Testis (tissue), 5 donors: ENCODE measurements at places on chromosomes 6 and 20. TPM values are rescaled to one million over a fixed set of nuclear protein-coding genes. Genes with fewer than 3 reads are reported as not detected.

Gene GJA10
- 0.19 TPM for total RNA-seq

DNA sequence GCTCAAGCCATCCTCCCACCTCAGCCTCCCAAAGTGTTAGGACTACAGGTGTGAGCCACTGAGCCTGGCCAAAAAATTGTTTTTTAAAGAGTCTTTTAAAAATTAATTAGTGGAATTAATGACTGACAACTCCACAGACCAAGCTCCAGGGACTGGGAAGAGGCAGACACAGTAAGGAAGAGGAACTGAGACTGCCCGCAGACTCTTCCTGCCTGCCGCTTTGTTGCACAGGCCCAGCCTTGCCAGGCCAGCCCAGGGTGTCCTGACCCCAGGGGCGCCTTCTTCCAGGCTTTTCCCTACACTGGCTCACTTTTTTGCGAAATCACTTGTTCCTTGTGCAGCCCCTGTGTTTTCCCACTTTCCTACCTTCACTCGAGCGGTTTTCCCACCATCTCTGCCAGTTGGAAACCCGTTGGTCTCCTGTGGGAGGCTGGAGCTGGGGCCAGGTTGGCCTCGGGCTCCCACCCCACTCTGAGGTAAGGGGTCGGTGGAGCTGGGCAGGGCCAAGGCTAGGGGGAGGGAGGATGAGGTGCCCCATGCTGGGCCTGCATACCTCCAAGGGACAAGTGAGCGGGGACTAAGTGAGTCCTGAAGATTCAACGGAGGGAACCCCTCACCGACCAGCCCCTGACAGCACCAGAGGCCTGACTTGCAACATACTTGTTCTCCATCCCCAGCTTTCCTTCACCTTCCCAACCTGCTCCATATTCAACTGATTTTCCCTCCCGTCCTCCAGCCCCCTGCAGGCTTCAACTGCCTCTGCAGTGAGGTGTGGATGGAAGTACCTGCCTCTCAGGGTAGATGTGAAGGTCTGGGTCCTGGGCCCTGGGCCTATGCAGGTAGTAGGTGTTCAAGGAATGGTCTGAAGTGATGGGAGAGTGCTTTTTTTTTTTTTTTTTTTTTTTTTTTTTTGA is 23.5 kb upstream of the SMIM29 start:
- H3K4me1 ChIP-seq = no peaks in the 10 kb centered on the region
- no peak for DNase-seq
- H3K27ac ChIP-seq = no peak overlapping the region
- H3K4me3 ChIP-seq = no peak overlapping the region
- H3K36me3 ChIP-seq = no peaks in the 10 kb centered on the region
- H3K27me3 ChIP-seq = no peaks in the 10 kb centered on the region

DNA sequence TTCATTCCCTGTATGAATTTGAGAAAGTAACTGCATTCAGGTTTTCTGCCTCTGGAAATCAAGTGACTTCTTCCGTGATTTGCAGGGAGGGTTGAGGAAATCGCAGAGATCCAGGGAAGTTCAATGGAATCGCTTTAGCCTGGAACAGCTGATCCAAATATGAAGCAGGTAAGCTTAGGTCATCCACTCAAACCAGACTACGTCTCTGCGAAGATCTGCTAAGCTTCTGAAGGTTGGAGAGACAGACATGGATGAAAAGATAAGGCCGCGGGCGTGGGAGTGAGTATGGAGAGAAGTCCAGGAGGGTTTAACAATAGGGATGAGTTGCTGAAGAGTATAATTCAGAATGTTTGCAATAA is 34.2 kb upstream of the BTN3A2 start:
- no peaks in the 10 kb centered on the region for H3K4me1 ChIP-seq
- H3K27ac ChIP-seq = no peak overlapping the region

- H3K4me1 ChIP-seq = peaks cover 44% of the 10 kb centered on the region
- DNase-seq = no peak
- no peak overlapping the region for H3K27ac ChIP-seq
- H3K36me3 ChIP-seq = no peaks in the 10 kb centered on the region
Observed at GRCh38 chr20:25223765-25224720, 23.8 kb upstream of the PYGB start.
